Natural killer cell (primary cell): ENCODE measurements at places on chromosomes 5 and 9. TPM values are rescaled to one million over a fixed set of nuclear protein-coding genes. Genes with fewer than 3 reads are reported as not detected.

RANBP17 gene
- total RNA-seq, result 12.6 TPM

TMEM203 gene
- total RNA-seq, result 22.1 TPM

FRMD3 gene
- total RNA-seq, result 2.4 TPM

TERT gene
- total RNA-seq, result not detected

GABRP gene
- not detected for total RNA-seq

DNM1 gene
- total RNA-seq, result 2.6 TPM

SAXO1 gene
- not detected for total RNA-seq

ADAMTS13 gene
- 2.8 TPM for total RNA-seq

SLC25A46 gene
- 34.5 TPM for total RNA-seq

SOHLH1 gene
- not detected for total RNA-seq

GABRA1 gene
- total RNA-seq, result not detected

CHSY3 gene
- 0.18 TPM for total RNA-seq

AGTPBP1 gene
- total RNA-seq, result 140 TPM

IZUMO3 gene
- total RNA-seq, result not detected

FOXI1 gene
- not detected for total RNA-seq

CFAP90 gene
- total RNA-seq, result not detected

SLCO4C1 gene
- 30.9 TPM for total RNA-seq

RNF183 gene
- not detected for total RNA-seq

PCDHA10 gene
- not detected for total RNA-seq

SLC46A2 gene
- 0.18 TPM for total RNA-seq

EFNA5 gene
- 4.3 TPM for total RNA-seq

PCA3 gene
- total RNA-seq, result not detected

IER5L gene
- total RNA-seq, result 3.9 TPM

POMT1 gene
- 36.3 TPM for total RNA-seq
